ENCODE measurements at places on chromosomes 4 and X.

GRCh38 chr4:1802720-1803522, 9.8 kb downstream of the FGFR3 start:
- DNase-seq: no peak

DNA sequence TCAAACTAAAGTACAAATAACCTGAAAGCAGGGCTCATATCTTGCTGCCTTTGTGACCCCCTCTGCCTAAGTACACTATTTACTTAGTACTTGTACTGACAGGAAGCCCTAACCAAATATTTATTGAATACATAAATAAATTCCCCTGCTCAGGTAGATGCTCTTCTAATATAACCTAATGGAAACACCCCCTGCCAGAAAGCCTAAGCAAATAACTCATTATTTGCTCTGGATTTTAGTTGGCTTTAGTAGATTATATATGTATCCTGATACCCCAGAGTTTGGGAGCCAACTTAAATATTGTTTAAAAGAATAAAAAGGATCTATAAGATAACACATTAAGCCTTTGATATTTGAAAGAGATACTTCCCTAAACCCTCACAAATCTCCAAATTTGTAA, 318.2 kb downstream of the PPP1R2C start:
- no peak for DNase-seq

DNA sequence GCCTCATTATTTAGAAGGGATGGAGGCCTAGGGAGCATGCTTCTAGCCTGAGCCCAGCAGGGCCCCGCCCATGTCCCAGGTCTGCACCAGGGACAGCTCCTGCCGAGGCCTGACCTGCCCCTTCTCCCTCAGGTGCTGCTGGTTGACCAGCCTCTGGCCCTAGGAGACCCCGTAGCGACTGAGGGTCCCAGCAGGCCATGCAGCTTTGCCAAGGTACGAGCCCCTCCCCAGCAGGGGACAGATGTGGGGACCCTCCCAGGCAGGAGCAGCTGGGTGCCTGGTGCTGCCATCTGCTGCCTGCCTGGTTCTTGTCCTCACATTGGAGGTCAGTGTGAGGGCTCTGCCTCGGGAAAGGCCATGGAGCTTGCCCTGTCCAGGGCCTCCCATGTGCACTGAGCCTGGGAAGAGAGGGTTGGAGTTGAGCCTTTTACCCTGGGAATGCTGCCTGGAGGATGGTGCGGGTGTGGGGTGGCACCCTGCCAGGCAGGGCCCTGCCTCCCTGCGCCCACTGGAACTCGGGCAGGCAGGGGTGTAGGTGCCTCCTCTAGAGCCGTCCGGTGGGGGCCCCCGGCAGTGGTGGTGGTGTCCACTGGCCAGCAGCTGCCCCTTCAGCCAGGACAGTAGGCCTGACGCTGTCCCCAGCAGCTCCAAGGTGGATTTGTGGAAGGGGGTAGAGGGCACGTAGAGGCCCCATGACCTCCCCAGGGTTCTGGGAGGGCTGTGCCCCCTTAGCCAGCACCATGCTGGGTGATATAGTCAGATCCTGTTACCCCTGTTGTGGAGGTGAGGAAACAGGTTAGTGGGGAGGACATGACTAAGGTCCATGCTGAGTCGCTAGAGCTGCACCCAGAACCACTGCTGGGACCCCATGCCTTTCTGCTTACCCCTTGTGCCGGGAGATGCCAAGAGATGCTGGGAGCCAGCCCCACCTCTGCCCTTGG, 2.2 kb upstream of the MSANTD1 start:
- no peak for DNase-seq

DNA sequence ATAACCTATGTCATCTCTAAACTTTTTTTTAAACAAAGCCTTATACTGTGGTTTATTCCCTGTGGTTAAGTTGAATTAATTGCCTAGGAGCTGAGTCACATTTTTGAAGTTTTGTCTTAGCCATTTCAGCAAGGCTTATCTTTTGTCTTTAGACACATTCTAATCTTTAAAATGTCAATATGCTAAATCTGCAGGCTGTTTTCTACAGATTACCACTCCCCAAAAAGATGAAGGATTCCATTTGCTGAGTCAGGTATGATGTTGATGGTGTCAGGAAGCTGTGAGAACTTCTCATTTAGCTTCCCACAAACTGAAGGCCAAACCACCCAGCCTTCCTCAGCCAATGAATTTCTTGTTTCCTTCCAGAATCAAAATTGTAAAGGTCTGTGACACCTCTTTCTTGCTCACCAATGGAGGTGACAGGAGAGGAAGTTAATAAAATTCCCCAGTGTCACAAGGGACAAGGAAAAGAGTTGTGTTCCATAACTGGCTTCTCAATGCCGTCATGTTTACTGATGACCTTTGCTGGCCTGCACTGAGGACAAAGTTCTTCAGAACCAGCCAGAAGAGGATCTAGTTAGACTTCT, 3.7 kb upstream of the CXCL6 start:
- DNase-seq: no peak

DNA sequence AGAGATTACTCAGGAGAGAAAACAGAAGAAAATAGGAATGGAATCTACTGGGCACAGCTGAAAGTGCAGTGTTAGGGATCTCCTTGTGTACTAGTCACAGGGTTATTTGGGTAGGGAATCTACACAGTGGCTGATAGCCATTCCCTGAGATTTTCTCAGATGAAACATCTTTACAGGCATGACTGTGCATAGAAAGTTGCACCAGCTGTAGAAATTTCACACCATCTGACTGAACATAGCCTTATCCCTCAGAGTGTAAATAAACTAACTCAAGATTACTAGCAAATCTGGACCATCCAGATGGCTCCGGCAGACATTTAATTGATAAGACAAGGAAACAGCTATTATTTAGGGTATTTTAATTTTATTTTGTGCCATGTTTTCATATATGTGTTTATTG, 2053.5 kb upstream of the TENM3 start:
- no peak for DNase-seq

GRCh38 chr4:64713256-64713840, 304.1 kb upstream of the TECRL start:
- DNase-seq: no peak

- peak; percentile 35 for DNase-seq
These were observed 900 bp downstream of the TRO start for GRCh38 chrX:54921427-54922021.

DNA sequence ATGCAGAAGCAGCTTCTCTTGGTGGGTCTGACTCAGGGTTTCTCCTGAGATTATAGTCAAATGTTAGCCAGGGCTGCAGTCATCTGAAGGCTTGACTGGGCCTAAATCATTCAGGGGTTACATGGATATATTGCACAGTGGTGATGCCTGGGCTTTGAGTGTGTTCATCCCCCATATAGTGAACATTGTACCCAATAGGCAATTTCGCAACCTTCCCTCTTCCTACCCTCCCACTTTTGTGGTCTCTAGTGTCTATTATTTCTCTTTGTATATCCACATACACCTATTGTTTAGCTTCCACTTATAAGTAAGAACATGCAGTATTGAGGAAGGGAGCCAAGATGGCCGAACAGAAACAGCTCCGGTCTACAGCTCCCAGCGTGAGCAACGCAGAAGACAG, 90.3 kb upstream of the CAMK2D start:
- DNase-seq: no peak

GRCh38 chr4:185020863-185021761, 2.8 kb downstream of the HELT start:
- no peak for DNase-seq

DNA sequence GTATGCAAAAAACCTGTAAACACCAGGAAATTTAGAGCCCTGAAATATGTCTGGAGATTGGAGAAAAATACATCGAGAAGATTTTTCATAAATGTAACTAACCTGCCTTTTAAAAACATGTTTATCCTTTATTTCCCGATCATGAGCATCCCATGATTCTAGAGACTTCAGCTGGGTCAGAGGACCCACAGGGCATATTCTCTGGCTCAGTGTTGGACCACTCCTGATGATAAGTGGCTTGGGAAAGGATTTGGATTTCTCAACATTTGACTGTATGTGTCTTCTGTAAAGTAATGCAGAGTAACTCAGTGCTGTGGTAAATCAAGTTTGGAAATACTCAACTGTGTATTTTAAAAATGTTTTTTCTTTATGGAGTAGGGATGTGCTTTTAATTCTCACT, 40.0 kb upstream of the ANK2 start:
- DNase-seq: no peak

- no peak for DNase-seq
These were observed 21.1 kb upstream of the SPCS3 start for GRCh38 chr4:176298664-176299063.

DNA sequence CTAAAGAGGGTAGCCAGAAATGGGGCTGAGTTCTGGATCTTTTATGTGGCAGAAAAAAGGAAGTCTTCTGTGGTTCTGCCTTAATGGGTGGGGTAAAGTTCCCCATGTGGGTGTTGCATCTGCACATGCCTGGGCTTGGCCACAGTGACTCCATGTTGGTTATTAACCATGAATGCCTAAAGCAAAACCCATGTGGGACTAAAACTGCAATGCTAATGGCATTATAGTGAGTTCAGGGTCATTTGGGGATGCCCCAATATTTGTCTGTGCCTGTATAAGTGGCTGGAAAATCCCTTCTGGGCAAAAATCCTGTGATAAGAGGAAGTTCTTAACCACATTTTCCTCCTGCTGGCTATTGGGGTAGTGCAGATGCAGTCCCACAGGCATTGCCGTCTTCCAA, 857.4 kb downstream of the FAT4 start:
- DNase-seq: no peak

- DNase-seq: no peak
These were observed 74.7 kb downstream of the CLCN4 start for GRCh38 chrX:10231461-10231860.

- no peak for DNase-seq
These were observed 309.4 kb upstream of the NOCT start for GRCh38 chr4:138706201-138706600.

- DNase-seq: no peak
These were observed 55.2 kb downstream of the TBC1D14 start for GRCh38 chr4:6964858-6965257.
